Activated CD8-positive, alpha-beta T cell treated with anti-CD3 and anti-CD28 coated beads for 36 hours (primary cell): ENCODE measurements at places on chromosomes 2 and 18.
A peak's percentile ranks its signal among the peaks of the same experiment; 100 is the strongest.

DNA sequence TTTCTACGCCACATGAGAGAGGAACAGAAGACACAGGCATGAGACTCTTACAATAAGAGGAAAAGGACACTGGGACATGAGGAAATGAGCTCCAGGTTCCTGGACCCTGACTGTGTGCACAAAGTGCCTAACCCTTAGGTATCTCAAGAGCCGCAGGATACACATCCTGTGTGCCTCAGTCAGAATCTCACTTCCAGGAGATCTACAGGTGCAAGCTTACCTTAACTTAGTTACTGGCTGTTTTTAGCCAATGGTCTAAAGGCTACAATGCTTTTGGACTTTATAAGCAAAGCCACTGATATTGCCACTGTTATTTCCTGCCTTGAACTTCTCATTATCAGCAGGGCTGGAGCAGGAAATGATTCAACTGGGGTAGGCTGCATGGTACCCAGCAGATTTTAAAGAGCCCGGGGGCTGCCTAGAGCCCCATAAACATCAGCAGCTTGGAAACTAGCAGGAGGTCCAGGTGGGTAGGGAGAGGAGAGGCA lies 254.4 kb downstream of the ZNF521 start:
- peaks cover 3% of the 10 kb centered on the region for H3K27me3 ChIP-seq
- no peak overlapping the region for H3K27ac ChIP-seq
- no peaks in the 10 kb centered on the region for H3K36me3 ChIP-seq
- no peak for DNase-seq

- H3K27ac ChIP-seq: no peak overlapping the region
- no peak overlapping the region for H3K4me3 ChIP-seq
- DNase-seq: no peak
Observed at GRCh38 chr2:21642647-21643046, 518.9 kb downstream of the TDRD15 start.

- H3K27ac ChIP-seq: no peak overlapping the region
- H3K36me3 ChIP-seq: no peaks in the 10 kb centered on the region
- H3K4me3 ChIP-seq: no peak overlapping the region
Observed at GRCh38 chr2:101956465-101957438, 35.0 kb upstream of the IL1R2 start.

DNA sequence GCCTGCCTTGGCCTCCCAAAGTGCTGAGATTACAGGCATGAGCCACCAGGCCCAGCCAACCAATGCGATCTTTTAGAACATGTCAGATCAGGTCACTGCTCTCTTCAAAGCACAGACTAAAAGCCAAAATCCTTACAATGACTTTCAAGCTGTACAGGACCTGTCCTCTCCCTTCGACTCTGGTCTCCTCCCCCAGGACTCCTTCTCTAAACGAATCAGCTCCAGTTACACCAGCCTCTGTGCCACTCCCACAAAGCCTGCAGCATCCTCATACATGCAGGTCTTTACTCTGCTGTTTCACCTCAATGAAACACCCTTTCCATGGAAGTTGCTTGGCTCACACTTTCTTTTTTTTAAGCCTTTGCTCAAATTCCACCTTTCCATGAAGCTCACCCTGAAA lies 436.0 kb downstream of the METTL4 start:
- no peak overlapping the region for H3K27ac ChIP-seq
- H3K4me1 ChIP-seq: no peaks in the 10 kb centered on the region
- DNase-seq: no peak
- H3K27me3 ChIP-seq: peaks cover 7% of the 10 kb centered on the region
- H3K4me3 ChIP-seq: no peak overlapping the region

GRCh38 chr18:79922971-79923411 lies 28.5 kb downstream of the SLC66A2 start:
- H3K4me3 ChIP-seq: no peak overlapping the region

- peaks cover 15% of the 10 kb centered on the region for H3K4me1 ChIP-seq
- DNase-seq: peak; percentile 35
- H3K27me3 ChIP-seq: peaks cover 29% of the 10 kb centered on the region
- H3K36me3 ChIP-seq: peaks cover 1% of the 10 kb centered on the region
Observed at GRCh38 chr2:26174691-26175465, 2.0 kb downstream of the GAREM2 start.

DNA sequence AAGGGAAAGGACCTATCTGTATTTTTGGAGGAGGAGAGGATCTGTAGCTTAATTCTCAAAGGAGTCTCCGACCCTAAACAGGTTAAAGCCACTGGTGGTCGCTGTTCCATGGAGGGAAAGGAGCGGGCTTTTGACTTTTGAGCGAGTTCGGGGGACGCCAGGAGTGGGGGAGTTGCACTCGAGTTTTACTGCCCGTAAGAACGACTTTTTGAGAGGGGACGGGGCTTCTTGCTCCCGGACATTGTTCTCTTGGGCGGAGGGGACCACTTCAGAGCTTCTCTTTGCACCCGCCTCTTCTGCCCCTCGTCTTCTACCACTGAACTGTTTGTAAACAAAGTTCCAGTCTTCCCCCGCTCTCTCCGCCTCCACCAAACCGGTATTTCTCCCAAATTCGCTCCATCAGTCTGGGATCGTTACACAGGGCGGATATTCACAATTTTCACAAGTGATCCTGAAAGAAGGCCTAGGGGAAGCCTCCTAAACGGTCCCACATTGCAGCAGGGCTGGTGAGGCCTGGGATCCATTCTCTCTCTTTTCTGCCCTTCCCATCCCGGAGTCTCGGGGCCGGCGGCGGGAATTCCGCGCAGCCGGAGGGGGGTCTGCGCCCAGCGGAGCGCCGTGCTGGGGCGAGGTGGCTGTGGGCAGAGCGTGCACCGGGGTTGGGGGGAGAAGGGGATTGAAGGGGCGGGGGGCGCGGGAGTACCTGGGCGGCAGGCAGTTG lies 6.6 kb downstream of the DLX2 start:
- peaks cover 71% of the 10 kb centered on the region for H3K27me3 ChIP-seq
- H3K4me1 ChIP-seq: peaks cover 43% of the 10 kb centered on the region
- H3K36me3 ChIP-seq: no peaks in the 10 kb centered on the region
- no peak for DNase-seq
- H3K4me3 ChIP-seq: peak overlapping the region; percentile 73

- no peaks in the 10 kb centered on the region for H3K36me3 ChIP-seq
- H3K4me3 ChIP-seq: no peak overlapping the region
- no peaks in the 10 kb centered on the region for H3K27me3 ChIP-seq
- H3K4me1 ChIP-seq: no peaks in the 10 kb centered on the region
- no peak for DNase-seq
- no peak overlapping the region for H3K27ac ChIP-seq
Observed at GRCh38 chr2:34901739-34902138, 1302.6 kb upstream of the FAM98A start.

DNA sequence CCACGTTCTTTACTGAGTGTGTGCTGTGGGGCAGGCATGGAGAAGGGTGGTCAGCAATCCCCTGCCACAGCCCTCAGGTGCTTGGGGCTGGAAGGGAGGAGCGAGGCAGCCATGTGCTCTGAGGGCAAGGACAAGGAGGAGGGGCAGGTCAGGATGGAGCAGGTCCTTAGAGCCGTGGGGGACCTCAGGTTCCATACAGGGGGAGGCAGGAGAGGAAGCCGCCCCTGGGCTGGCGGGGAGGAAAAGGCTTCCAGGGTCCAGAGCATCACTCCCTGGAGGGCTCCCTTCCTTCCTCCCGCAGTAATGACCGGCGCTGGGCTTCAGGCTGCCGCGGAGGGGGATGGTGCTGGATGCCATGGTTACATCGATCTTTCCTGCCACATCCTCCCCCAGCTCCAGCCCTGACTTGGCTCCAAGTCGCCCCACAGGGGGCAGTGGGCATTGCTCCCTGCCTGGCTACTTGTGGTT lies 6.6 kb downstream of the GAREM2 start:
- H3K27ac ChIP-seq: no peak overlapping the region
- peaks cover 2% of the 10 kb centered on the region for H3K36me3 ChIP-seq
- peak overlapping the region; percentile 46 for H3K4me3 ChIP-seq
- peaks cover 21% of the 10 kb centered on the region for H3K27me3 ChIP-seq
- peaks cover 10% of the 10 kb centered on the region for H3K4me1 ChIP-seq

GRCh38 chr18:52426041-52426440 lies 86.0 kb downstream of the DCC start:
- H3K36me3 ChIP-seq: no peaks in the 10 kb centered on the region
- H3K27ac ChIP-seq: no peak overlapping the region
- no peaks in the 10 kb centered on the region for H3K27me3 ChIP-seq
- H3K4me1 ChIP-seq: no peaks in the 10 kb centered on the region
- no peak for DNase-seq
- H3K4me3 ChIP-seq: no peak overlapping the region

DNA sequence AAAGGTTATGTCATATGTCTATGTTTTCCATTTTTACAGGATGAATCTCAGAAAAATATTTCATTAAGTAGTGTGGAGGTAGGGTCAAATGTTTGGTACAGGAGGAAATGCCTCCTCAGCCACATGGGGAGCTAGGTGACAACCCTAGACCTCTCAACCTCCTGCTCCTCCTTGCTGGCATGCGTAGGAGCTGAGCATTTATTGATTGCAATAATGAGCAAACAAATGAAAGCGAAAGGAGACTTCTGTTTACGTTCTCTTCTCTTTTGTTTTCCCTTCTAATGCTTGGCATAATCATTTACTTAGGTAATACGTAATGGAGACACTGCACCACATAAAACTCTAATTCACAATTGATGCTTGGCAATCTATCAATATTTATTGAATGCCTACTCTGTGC lies 95.1 kb upstream of the CCBE1 start:
- no peak overlapping the region for H3K4me3 ChIP-seq
- H3K4me1 ChIP-seq: no peaks in the 10 kb centered on the region
- H3K27me3 ChIP-seq: peaks cover 2% of the 10 kb centered on the region
- H3K36me3 ChIP-seq: no peaks in the 10 kb centered on the region
- H3K27ac ChIP-seq: no peak overlapping the region

- H3K27ac ChIP-seq: no peak overlapping the region
- peaks cover 6% of the 10 kb centered on the region for H3K27me3 ChIP-seq
- no peaks in the 10 kb centered on the region for H3K36me3 ChIP-seq
- H3K4me1 ChIP-seq: no peaks in the 10 kb centered on the region
- DNase-seq: no peak
- no peak overlapping the region for H3K4me3 ChIP-seq
Observed at GRCh38 chr18:50857694-50858093, 21.2 kb upstream of the ME2 start.

- no peaks in the 10 kb centered on the region for H3K4me1 ChIP-seq
- no peaks in the 10 kb centered on the region for H3K36me3 ChIP-seq
- DNase-seq: no peak
- no peak overlapping the region for H3K27ac ChIP-seq
- no peak overlapping the region for H3K4me3 ChIP-seq
Observed at GRCh38 chr18:69128978-69129377, 271.7 kb upstream of the DOK6 start.

GRCh38 chr18:21300908-21301200 lies 58.8 kb downstream of the GREB1L start:
- H3K36me3 ChIP-seq: no peaks in the 10 kb centered on the region
- H3K4me1 ChIP-seq: no peaks in the 10 kb centered on the region
- no peak for DNase-seq
- peaks cover 15% of the 10 kb centered on the region for H3K27me3 ChIP-seq
- H3K27ac ChIP-seq: no peak overlapping the region

DNA sequence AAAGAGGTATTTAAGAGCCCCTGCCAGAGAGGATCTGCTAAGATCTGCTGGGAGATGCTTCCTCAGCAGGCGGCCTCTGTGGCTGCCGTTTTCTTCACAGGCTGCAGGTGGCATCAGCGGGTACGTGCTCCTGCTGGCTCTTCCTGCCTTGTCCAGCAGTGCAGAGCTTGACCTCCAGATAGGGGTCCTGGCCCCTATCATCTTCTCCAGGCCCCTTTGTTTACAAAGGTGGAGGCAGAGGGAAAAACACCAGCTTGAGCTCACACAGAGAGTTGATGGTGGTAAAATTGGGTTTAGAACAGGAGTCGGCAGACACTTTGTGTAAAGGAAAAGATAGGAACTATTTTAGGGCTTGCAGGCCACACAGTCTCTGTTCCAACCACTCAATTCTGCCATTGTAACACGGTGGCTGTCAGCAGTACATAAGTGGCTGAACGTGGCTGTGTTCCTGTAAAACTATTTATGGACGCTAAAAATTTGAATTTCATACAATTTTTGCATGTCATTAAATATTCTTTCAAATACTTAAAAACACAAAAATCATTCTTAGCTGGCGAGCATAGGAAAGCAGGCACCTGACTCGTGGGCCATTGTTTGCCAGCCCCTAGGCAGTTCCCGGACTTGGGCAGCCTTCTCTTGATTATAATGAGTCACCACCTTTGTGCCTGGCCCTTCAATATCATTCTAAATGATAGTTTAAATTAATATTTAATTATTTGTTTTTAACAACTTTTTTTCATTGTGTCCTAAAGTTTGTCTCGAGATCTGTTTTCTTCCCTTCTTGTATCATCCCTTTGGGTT lies 98.2 kb upstream of the B3GNT7 start:
- no peak overlapping the region for H3K4me3 ChIP-seq
- H3K27me3 ChIP-seq: no peaks in the 10 kb centered on the region
- H3K27ac ChIP-seq: no peak overlapping the region
- H3K4me1 ChIP-seq: no peaks in the 10 kb centered on the region
- DNase-seq: peak; percentile 47
- no peaks in the 10 kb centered on the region for H3K36me3 ChIP-seq
